ENCODE measurements at places on chromosomes 1 and 21. TPM values are rescaled to one million over a fixed set of nuclear protein-coding genes. Genes with fewer than 3 reads are reported as not detected.

The KIF26B gene
- total RNA-seq, result 0.06 TPM

The ANGPTL7 gene
- total RNA-seq, result not detected

The PGLYRP3 gene
- not detected for total RNA-seq

The ADGRB2 gene
- 7.5 TPM for total RNA-seq

The TIE1 gene
- not detected for total RNA-seq

The DCLRE1B gene
- total RNA-seq, result 9.5 TPM

The NTNG1 gene
- not detected for total RNA-seq

The PKP1 gene
- 0.05 TPM for total RNA-seq

The FMN2 gene
- 5.0 TPM for total RNA-seq

The XCL1 gene
- total RNA-seq, result not detected

The NR5A2 gene
- total RNA-seq, result 5.2 TPM

The PLA2G2A gene
- not detected for total RNA-seq

The AQP10 gene
- total RNA-seq, result not detected

The EDARADD gene
- 3.4 TPM for total RNA-seq

The SMCP gene
- total RNA-seq, result not detected

The GFI1 gene
- 0.21 TPM for total RNA-seq

The PALMD gene
- 0.32 TPM for total RNA-seq

The CD34 gene
- total RNA-seq, result not detected

The WNT3A gene
- not detected for total RNA-seq

The RGS4 gene
- not detected for total RNA-seq

The PDIK1L gene
- total RNA-seq, result 1.8 TPM

The PEX14 gene
- 13.3 TPM for total RNA-seq

The CCDC28B gene
- total RNA-seq, result 2.5 TPM

The C1orf167 gene
- total RNA-seq, result not detected

The SLC9C2 gene
- total RNA-seq, result not detected

The USH2A gene
- not detected for total RNA-seq

The CCNL2 gene
- total RNA-seq, result 61.8 TPM

The ADORA1 gene
- 1.3 TPM for total RNA-seq

The ACKR1 gene
- not detected for total RNA-seq

The OPRD1 gene
- total RNA-seq, result 0.05 TPM

The LAMC2 gene
- 21.5 TPM for total RNA-seq

The AADACL3 gene
- not detected for total RNA-seq

The EFHD2 gene
- total RNA-seq, result 239 TPM

The INPP5B gene
- 4.5 TPM for total RNA-seq

The KRTAP11-1 gene
- not detected for total RNA-seq

The SPRR1B gene
- total RNA-seq, result not detected

The FALEC gene
- not detected for total RNA-seq

The ST6GALNAC5 gene
- total RNA-seq, result not detected

The REN gene
- total RNA-seq, result not detected

The TRIM67 gene
- 0.25 TPM for total RNA-seq

The HFM1 gene
- total RNA-seq, result not detected

The BSND gene
- total RNA-seq, result not detected

The CNR2 gene
- not detected for total RNA-seq

The TNNT2 gene
- total RNA-seq, result not detected

The FHAD1 gene
- total RNA-seq, result 0.44 TPM

The FLG2 gene
- not detected for total RNA-seq

The CYP4Z1 gene
- not detected for total RNA-seq
